ENCODE measurements at places on chromosomes 11 and 22.

- peak; percentile 71 for DNase-seq
Observed at GRCh38 chr11:128238521-128239265, 348.7 kb downstream of the ETS1 start.

GRCh38 chr11:62688491-62688890 lies 839 bp downstream of the LRRN4CL start:
- no peak for DNase-seq

- DNase-seq: no peak
Observed at GRCh38 chr11:125935056-125935455, 10.8 kb upstream of the VSIG10L2 start.

- no peak for DNase-seq
Observed at GRCh38 chr11:39741066-39741465, 1718.4 kb downstream of the LRRC4C start.

DNA sequence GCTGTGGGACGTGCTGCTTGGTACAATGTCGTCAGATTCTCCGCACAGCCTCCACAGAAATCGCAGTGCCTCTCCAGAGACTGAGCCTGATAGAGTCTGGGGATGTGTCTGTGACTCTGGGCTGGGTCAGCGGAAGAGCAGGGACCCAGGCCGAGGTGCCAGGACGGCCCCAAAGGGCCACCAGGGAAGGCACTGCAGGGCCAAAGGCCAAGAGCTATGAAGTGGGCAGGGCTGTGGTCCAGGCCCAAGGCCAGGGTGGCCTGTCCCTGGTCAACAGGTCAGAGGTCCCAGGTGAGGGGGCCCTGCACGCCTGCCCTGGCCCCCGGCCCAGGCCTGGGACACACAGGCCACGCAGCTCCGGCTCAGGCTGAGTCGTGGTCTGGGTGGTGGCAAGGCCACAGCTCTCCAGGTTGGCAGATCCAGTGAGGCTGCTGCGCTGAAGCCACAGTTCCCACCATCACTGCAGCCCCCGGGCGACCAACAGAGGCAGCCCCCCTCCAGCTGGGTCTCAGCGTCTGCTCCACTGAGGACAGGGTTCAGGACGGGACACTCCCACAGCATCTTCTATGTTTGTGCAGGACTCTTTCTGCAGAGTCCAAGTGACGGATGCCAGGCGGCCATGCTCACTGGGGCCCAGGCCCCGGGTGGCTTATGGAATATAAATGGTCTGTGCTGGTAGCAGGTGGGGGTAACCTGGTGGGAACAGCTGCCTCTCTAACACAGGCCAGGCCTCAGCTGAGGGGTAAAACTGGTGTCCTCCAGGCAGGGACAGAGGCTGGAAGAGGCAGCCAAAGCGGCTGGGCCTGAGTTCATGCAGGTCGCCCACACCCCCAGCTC lies 4.8 kb upstream of the PIM3 start:
- DNase-seq: no peak

DNA sequence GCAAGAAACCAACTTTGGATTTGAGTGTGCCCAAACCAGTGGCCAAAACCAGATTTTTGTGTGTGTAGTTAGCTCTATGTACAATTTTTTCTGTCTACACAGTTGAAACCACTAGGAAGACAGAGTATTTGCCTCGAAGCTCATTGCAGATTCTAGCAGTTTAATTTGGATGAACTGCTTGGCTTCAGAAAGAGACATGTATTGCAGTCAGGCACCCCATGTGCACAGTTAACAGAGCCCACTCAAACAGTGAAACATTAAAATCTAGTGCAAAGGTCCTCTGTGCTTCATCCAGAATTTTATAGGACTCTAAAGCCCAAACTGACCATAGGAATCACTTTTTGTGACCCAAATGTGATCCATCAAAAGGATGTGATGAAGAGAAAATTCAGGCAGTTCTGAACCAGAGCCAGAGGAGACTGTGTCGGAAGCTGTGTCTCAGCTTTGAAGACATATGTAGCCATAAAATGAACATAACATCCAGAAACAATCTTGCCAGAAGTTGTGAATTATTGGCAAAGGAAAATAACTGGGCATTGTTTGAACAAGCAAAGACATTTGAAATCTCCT lies 82.7 kb downstream of the PANX1 start:
- DNase-seq: no peak

GRCh38 chr11:134074346-134074745 lies 5.5 kb downstream of the JAM3 start:
- no peak for DNase-seq

- DNase-seq: no peak
Observed at GRCh38 chr11:28289444-28289843, 181.3 kb downstream of the METTL15 start.

- DNase-seq: no peak
Observed at GRCh38 chr11:89604281-89604680, 105.8 kb upstream of the TRIM77 start.

DNA sequence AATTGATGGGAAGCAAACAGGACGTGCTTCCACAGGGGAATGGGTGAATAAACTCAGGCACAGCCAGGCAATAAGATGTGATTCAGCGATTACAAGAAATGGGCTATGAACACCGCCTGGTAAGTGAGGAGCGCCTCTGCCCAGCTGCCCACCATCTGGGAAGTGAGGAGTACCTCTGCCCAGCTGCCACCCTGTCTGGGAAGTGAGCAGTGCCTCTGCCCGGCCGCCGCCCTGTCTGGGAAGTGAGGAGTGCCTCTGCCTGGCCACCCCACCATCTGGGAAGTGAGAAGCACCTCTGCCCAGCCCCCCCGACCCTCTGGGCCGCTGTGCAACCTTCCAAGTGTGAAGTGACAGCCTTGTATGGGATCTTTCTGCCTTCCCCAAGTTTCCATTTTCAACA lies 73.2 kb upstream of the PRR5 start:
- no peak for DNase-seq

DNA sequence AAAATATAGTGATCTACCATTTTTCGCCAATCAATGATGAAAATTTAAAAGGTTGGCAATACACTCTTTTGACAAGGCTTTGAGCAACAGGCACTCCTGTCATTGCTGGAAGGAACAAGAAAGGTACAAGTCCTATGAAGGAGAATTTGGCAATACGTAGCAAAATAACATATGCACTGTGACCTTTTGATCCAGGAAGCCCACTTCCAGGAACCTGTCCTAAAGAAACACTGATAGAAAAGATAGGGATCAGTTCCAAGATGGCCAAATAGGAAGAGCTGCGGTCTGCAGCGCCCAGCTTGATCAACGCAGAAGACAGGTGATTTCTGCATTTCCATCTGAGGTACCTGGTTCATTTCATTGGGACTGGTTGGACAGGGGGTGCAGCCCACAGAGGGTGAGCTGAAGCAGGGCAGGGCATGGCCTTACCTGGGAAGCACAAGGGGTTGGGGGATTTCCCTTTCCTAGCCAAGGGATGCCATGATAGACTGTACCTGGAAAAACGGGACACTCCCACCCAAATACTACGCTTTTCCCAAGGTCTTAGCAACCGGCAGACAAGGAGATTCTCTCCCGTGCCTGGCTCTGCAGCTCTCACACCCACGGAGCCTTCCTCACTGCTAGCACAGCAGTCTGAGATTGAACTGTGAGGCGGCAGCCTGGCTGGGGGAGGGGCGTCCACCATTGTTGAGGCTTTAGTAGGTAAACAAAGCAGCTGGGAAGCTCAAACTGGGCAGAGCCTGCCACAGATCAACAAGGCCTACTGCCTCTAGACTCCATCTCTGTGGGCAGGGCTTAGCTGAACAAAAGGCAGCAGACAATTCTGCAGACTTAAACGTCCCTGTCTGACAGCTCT lies 69.7 kb upstream of the GALNT18 start:
- no peak for DNase-seq

GRCh38 chr22:29484642-29485041 lies 4.6 kb downstream of the NEFH start:
- no peak for DNase-seq

- peak; percentile 26 for DNase-seq
Observed at GRCh38 chr11:134349109-134349801, 17.5 kb downstream of the GLB1L2 start.

DNA sequence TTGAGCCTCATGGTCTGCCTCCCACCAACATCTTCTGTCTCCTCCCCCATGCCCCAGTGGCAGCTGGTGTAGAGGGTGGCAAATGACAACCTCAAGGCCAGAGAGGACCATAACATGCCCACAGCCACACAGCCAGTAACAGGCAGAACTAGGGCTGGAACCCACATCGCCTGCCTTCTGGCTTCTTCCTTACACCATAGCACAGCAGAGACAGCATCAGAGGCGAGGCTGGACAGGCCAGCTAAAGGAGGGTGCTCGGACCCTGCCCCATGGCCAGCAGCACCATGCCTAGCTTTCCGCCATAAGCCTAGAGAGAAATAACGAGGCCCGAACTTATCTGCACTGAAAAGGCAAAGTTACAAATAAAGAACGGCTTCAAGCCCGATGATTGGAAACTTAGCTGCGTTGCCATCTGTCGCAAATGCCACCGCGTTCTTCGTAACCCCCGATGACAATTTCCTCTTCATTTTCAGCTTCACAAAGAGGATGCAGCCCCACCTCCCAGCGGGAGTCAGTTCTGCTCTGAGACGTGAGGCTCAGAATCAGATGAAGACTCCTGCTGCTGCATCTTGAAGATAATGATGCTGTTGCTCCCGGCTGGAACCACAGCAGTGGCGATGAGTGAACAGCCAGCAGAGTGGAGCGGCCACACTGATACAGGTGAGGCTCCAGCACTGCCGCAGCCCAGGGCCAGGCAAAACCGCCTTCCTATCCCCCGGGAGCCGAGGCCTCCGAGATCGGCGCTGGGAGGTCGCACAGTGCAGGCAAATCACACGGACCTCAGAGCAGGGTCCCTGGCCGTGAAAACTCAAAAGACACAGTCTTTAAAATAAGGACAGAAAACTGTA lies 73.8 kb upstream of the RTL6 start:
- no peak for DNase-seq

GRCh38 chr22:20998411-20999336 lies 3.2 kb downstream of the THAP7 start:
- DNase-seq: no peak

GRCh38 chr11:10899121-10899830 lies 41.4 kb upstream of the ZBED5 start:
- DNase-seq: no peak

DNA sequence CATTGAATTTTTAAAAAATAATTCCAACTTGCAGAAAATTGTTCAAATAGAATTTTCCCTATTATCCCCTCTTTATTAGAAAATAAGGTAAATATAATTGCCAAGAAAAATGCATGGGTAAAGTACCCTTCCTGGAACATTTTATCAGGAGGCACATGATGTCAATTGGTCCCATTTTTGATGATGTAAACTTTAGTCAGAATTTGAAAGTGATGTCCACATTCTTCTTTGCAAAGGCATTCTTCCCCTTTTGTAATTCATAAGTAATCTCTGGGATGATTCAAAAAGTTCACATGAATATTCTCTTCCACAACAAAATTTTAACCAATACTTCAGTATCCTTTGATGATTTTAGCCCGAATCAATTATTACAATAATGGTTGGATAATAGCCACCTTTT lies 86.9 kb upstream of the ANO3 start:
- DNase-seq: no peak

DNA sequence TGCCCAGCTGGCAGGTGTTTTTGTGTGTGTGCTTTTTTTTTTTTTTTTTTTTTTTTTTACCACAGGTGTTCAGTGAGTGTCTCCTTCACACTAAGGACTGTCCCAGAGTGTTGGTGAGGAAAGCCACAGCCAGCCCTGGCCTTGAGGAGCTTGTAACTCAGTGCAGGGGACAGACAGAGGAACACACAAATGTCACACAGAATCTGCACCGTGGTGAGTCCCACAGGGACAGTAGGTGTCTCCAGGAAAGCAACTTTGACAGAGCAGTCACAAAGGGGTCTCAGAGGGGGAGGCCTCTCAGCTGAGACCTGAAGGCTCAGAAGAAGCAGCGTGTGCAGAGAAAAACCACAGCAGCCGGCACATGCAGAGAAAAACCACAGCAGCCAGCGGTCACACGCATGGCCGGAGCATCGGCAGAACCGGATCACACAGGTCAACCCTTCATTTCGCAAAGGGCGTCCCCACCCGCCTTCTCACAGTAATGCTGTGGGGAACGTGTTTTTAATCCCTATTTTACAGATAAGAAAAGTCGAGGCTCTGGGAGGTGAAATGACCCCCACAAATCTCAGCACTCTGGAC lies 101.7 kb upstream of the PRR5 start:
- DNase-seq: no peak

DNA sequence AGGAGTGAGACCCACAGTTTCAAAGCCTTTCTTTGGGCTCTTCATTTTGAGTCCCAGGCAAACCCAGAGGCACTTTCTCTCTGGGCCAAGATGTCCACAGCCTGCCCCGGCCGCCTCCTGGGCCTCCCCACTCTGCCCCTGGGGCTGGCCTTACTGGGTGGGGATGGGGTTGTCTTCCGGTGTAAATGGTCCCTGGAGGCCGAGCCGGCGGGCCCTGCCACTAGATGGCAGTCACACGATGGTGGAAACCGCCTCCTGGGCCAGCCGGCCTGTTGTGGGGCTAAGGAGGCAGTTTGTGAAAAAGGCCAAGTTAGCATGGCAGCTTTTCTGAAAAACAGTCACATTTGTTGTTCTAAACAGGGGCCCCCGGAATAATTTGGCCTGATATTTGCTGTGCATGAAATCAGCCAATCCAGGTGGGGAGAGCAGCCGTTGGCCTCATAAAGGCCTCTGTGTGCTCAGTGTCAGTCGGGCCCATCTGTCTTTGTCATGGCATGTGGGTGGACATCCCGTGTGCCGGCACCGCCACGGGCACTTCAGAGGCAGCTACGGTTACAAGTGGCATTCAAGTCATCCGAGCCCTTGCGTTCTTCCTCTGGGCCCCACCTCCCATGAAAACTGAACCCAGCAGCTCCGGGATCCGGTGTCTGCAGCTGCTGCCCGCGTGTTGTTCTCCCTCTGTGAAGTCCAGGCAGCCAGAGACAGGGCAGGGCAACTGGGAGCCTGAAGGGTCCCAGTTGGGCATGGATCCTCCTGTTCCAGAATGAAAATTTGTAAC lies 6.5 kb downstream of the MRPL23 start:
- DNase-seq: peak; percentile 13

GRCh38 chr11:134181707-134182106 lies 42.1 kb downstream of the NCAPD3 start:
- DNase-seq: no peak

GRCh38 chr11:17604915-17605233 lies 57.8 kb downstream of the OTOG start:
- DNase-seq: no peak

GRCh38 chr22:30299322-30299721 lies 10.0 kb upstream of the CASTOR1 start:
- no peak for DNase-seq

- DNase-seq: no peak
Observed at GRCh38 chr11:17403980-17404759, 15.7 kb upstream of the KCNJ11 start.

DNA sequence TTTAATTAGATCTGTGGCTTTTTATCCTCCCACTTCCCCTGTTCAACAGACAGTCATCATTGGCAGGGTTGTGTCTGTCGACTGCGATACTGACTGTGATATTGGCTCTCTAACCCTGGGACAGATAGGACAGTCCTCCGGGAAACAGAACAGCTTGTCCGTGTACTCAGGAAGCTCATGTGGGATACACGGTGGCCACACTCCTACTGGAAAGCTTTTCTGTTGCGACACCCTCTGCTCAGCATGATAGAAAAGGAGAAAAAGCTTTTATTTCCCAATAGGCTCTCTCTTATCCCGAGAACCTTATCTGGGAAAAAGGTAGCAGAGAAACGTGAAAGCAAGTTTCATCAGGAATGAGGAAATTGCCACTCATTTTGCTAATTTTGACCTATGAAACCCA lies 60.4 kb upstream of the HSPA8 start:
- DNase-seq: no peak

GRCh38 chr11:132115454-132115853 lies 745.0 kb downstream of the NTM start:
- no peak for DNase-seq

GRCh38 chr11:125514336-125515101 lies 18.5 kb upstream of the FEZ1 start:
- DNase-seq: peak; percentile 74

All from activated CD4-positive, alpha-beta T cell treated with anti-CD3 and anti-CD28 coated beads, Interleukin-2, amount 50 U/mL, for 16 hours (primary cell).